ENCODE measurements at places on chromosomes 6 and 20.

- no peak for DNase-seq
Observed at GRCh38 chr6:25689966-25690365, 38.0 kb downstream of the SCGN start.

- DNase-seq = no peak
Observed at GRCh38 chr20:24587384-24588046, 118.1 kb downstream of the SYNDIG1 start.

- DNase-seq = no peak
Observed at GRCh38 chr6:146883640-146884531, 285.1 kb downstream of the ADGB start.

DNA sequence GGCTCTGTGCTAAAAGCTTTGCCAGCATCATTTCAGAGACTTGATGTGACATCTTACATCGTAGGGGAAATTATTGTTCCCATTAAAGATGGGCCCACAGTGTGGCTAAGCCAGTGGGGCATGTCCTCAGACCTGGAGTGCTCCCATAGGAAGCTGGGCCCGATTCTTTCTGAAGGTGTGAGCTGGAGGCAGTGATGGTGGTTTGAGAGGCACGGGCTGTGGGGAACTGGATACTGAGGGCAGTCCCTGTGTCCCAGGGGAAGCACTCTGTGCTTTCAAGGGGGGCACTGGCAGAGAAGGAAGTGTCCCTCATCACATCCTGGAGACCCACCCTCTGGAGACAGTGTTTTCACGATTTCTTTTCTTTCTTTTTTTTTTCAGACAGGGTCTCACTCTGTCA is 8.6 kb upstream of the FAM110A start:
- no peak for DNase-seq

DNA sequence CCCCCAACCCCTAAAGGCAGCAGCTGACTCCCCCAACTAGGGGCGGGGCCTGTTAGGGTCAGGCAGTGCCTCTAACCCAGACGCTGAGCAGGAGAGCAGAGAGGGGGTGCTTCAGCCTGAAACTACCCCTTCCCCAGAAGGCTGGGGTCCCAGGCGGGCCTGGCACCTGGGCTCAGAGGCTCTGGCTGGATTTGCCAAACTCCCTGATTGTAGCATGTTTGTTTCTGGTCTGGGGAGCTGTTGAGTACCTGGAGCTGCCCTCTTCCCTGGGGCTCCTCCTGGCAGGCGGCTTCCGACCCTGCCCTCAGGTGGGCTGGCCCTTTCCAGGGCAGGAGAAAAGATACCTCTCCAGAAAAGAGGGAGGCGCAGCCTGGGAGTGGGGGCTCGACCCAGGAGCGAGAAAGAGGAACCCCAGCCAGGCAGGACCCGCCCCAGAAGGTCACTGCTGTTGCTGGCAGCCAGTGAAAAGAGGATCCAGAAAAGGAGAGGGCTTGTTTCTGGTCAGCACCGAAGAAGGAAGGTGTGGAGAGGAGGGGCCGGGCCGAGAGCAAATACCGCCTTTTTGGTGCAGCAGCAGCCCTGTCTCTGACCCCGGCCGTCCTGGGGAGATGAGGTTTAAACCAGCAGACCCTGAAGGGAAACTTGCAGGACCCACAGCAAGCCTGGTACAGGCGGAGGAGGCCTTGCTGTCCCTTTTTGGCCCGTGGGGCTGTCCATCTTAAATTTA is 810 bp upstream of the ABHD16B start:
- DNase-seq = no peak

GRCh38 chr6:121143476-121143875 is 190.8 kb downstream of the TBC1D32 start:
- no peak for DNase-seq

DNA sequence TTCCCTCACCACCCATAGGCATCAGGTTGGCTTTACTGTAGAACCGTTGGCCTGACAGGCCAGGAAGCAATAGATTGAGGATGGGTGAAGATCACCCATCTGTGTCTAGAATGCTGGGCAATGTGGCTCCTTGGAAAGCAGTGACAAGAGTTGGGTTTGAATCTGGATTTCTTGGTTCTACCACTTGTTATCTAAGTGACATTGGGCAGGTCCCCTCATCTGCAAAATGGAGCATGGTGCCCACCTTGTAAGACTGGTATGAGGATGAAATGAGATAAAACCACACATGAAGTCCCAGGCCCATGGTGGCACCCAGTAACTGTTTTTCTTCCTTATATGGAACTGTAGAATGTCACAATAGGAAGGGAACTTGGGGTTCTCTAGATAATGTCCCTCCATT is 22.6 kb upstream of the SIRPB2 start:
- no peak for DNase-seq

DNA sequence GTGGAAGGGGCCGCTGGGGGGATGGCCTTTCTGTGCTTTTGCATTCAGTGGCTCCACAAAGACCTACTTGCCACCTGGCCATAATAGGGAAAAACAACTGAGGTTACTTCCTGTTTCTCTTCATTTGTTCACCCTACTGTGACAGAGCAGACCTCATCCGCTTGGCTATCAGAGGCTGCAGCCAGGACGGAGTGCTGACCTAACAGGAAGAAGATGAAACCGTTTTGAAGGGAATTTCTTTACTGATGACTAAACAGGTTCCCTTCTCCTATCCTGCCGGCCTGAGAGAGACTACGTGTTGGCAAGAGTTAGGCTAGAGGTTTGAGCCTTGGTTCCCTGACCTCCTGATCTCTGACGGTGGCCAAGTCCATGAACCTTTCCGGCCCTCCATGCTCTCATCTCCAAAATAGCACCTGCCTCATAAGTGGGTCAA is 21.3 kb downstream of the PRR18 start:
- no peak for DNase-seq

GRCh38 chr6:30964075-30964474 is 19.4 kb upstream of the MUC21 start:
- DNase-seq = no peak

DNA sequence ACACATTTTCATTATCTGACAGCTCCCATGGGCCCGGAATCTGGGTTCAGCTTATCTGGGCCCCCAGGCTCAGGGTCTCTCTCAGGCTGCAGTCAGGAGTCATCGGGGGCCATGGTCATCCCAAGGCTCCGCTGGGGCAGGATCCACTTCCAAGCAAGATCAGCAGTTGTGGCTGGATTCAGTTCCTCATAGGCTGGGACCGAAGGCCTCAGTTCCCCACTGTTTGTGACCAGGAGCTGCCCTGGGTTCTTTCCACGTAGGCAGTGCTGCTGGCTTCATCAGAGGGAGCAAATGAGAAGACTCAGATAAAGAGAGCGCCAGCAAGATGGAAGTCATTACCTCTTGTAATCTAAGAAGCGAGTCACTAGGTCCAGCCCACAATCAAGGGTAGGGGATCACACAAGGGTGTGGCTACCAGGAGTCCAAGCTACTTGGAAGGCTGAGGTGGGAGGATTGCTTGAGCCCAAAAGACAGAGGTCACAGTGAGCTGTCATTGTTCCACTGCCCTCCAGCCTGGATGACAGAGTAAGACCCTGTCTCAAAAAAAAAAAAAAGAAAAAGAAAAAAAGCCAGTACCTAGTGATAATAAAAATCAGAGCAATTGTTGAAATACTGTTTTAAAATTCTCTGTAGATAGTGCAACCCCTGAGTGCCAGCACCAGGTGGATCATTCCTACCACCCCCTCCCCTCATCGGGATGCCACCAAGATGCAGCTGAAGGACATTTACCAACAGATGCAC is 162.7 kb downstream of the NFATC2 start:
- DNase-seq = no peak

GRCh38 chr20:4817230-4817671 is 95.5 kb downstream of the PRND start:
- DNase-seq = no peak

- no peak for DNase-seq
Observed at GRCh38 chr6:37882724-37883413, 63.3 kb downstream of the ZFAND3 start.

GRCh38 chr20:33273117-33273851 is 9.7 kb upstream of the BPIFB1 start:
- DNase-seq = no peak

- DNase-seq = no peak
Observed at GRCh38 chr20:48679599-48679998, 148.2 kb downstream of the PREX1 start.

- no peak for DNase-seq
Observed at GRCh38 chr6:101276066-101276465, 117.4 kb upstream of the GRIK2 start.

DNA sequence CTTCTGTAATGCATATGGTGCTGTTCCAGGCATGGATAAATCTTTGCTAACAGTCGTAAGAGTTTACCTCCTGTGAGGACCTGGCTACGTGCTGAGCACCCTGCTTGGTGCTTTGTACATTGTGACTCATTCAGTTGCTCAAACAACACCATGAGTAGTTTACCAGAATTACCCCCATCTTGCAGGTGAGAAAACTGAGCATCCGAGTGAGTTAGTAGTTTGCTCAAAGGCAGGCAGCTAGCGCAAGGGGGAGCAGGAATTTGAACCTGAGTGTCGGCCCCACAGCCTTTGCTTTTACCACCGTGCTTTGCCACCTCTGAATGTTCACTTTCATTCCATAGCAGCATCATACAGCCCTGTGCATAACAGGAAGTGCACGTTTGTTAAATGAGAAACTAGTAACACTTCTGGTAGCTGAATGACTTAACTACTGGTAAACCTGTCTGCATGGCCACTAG is 121.9 kb downstream of the MTHFD1L start:
- no peak for DNase-seq

GRCh38 chr6:16669227-16669626 is 92.0 kb downstream of the ATXN1 start:
- DNase-seq = peak; percentile 30

GRCh38 chr6:136085370-136086115 is 164.6 kb downstream of the MTFR2 start:
- no peak for DNase-seq

DNA sequence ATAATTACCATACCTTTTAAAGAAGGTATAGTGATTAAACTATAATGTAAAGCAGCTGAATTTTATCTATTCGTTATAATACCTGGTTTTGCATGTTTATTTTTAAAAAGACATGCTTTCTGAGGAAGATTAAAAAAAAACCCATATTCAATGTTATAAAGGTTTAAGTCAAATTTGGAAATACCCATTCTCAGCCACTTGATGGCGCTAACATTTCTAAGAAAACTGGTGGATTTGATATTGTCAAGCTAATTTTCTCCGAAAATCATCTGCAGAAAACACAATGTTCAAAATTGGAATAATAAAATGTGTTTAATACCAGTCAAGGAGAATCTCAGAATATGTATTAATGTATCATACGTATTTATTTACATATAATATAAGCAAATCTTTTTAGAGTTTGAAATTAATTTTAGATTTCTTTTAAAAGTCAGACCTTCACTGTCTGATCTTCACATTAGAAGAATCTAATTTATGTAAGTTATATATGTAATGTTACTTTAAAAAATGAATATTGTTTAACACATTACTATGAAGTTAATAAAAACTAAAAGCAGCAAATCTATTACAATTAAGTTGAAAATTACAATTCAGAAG is 35.0 kb downstream of the SHPRH start:
- no peak for DNase-seq

- no peak for DNase-seq
Observed at GRCh38 chr20:63323357-63323981, 30.5 kb downstream of the COL20A1 start.

DNA sequence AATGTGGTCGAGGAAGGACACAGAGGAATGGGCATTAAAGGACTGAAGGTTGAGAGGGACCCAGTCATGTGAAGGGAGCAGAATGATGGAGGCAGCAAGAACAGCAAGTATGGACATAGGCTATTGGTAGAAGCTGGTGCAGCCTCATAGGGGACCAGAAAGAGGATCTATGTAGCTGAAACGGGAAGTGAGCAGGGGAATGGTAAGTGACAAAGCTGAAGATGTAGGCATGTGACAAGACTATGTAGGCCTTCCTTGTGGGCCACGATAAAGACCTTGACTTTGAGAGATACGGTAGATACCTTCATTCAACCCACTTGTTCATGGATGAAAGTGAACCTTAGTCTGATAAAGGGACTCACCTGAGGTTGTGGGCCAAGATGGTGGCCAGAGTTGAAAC is 3.5 kb downstream of the CTNNBL1 start:
- no peak for DNase-seq

- DNase-seq = no peak
Observed at GRCh38 chr6:33547499-33547898, 32.6 kb downstream of the BAK1 start.

DNA sequence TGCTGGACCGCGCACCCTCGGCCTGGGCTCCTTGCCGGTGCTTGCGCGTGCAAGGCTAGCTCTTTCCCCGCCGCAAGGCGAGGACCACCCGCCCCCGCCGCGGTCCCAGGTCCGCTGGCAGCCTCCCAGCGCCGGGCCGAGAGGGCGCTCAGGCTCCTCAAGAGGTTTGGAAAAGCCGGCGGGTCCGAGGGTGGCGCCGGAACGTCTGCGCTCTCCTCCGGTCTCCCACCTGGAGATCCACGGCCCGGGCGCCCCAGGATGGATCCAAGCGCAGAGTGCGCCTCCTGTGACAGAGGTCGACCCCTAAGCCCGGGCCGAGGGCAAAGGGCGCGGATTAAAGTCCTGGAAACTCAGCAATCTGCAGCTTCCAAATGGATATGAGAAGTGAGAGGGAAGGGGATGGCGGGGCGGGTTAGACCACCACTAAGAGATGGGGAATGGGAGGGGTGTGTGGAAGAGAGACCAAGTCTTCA is 575 bp upstream of the MICAL1 start:
- no peak for DNase-seq

GRCh38 chr6:122524056-122524455 is 52.4 kb upstream of the SERINC1 start:
- no peak for DNase-seq

DNA sequence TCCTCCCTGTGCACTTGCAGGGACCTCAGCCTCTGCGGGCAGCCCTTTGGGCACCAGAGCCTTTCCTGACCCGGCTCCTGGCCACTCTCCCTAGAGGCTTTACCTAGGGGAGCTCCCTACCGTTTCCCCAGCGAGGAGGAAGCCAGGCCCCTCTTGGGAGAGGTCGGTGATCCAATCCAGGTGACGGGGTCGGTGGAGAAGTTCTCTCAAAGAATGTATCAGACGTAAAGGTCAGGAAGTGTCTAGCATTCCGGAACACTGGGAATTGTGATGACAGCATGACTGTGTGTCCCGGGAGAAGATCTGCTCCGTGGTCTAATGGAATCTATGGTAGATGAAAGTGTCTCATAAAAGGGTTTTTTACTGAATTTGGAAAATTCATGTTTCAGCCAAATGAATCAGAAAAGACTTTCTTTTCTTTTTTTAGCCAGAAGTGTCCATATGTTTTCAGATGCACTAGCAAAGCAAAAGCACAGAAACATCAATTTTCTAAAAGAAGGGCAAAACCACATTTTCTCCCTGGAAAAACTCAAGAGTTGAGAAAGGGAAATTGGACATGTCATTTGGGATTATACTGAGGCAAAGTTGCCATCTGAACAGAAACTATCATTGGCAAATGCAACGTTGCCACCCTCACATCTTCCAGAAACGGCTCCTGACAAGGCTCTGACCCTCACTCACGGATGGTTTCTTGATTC is 289.4 kb downstream of the THBS2 start:
- no peak for DNase-seq

- DNase-seq = no peak
Observed at GRCh38 chr6:133918208-133918930, 29.5 kb downstream of the TCF21 start.

- DNase-seq = no peak
Observed at GRCh38 chr6:166772518-166772917, 145.5 kb upstream of the RPS6KA2 start.
